ENCODE measurements at places on chromosomes 16 and 17. TPM values are rescaled to one million over a fixed set of nuclear protein-coding genes. Genes with fewer than 3 reads are reported as not detected.

DNA sequence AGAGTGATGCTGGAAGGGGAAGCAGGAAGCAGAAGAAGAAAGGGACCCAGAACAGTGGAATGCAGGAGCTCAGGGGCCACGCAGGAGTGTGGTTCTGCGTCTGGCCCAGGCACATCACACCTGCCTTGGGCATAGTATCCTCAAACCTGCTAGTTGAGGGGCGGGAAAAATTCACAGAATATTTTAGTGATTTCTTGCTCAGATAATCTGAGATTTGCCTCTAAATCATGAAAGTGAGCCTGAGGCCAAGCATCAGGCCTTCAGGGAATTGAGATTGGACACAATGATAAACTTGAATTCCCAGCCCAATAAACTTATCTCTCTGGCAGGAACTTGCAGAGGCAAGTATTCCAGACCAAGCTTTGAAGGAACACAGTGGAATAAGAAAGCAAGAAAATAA lies 48.5 kb upstream of the CCL2 start:
- no peak for DNase-seq

DNA sequence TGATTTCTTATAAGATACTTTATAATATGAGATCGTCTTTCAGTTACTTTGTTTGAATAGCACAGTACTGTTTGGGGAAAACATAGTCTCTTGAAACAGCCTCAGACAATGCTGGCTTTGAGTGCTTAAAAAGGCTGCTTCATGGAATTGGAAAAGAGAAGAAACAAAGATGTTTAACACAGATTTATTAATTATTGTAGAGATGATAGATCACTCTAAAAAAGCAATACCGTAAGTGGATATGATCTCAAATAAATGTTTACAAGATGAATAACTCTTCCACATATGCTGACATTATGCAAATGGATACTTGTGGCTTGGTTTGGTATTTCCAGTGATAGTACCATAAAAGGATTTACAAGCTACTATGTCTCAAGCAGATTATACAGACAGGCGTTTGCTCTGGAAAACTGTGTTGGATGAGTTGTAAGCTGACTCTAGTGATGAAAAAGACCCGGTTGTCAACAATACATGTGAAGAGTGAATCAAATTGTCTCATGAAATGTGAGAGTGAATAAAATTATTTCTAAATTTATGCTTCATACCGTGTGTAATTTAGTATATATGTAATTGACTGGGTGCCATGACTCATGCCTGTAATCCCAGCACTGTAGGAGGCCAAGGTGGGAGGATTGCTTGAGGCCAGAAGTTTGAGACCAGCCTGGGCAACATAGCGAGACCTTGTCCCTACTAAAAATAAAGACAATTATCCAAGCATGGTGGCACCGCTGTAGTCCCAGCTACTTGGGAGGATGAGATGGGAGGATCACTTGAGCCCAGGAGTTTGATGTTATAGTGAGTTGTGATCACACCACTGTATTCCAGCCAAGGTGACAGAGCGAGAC lies 105.4 kb downstream of the FTO start:
- no peak for DNase-seq

DNA sequence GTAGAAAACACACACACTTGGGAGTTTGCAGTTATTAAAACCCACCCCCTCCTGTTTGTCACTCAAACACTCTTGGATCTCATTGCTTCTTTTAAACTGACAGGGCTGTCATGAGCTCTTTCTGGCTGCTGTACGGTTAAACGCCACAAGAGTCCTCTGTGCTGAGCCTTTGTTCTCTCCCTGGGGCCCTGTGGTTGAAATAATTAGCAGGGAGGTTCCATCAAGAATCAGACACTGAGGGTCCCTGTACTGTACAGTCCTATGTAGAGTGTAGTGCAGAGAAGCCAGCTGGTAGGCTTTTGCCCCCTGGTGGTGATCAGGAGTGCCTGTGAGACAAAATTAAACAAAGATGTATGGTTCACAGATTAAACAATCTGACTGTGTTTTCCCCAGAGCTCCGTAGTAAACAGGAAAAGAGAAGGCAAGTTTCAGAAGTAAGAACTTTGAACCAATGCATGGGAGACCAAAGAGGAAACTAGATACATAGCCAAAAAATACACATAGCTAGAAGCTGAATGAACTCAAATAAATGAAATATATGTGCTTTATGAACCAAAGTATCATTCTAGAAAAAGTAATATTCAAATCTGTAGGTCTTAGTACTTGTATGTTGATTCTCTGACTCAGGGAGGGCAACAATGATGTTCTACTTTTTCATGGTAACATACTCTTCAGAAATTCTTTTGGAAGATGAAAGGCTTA lies 1.4 kb upstream of the SSH2 start:
- DNase-seq: peak; percentile 64

DNA sequence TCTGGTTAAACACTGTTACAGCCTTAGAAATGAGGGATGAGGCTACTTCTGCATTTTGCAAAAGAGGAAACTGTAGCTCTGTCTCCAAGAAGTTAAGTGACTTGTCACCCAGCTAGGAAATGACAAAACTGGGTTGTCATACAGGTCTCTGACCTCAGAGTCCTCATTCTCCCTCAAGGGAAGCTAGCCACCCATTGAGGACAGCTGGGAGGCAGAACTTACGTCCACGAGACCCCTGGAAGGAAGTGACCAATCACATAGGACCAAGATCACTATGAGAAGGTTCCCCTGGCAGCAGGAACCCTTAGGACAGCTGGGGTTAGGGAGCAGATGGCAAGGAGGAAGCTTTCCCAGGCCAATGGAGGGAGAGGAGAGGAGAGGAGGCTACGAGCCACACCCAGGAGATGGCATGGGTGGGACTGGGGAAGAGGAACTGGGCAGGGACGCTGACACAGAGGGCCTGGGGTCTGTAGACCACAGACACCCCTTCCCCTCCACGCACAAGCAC lies 11.2 kb downstream of the METTL22 start:
- DNase-seq: peak; percentile 29

CLEC18B gene
- total RNA-seq: not detected

CCR7 gene
- 0.23 TPM for total RNA-seq

SPOP gene
- 59.7 TPM for total RNA-seq

SCNN1B gene
- total RNA-seq: 0.16 TPM

All from psoas muscle (tissue), 8 donors.